WTC11 (cell line): ENCODE measurements at places on chromosomes 3 and 15. TPM values are rescaled to one million over a fixed set of nuclear protein-coding genes. Genes with fewer than 3 reads are reported as not detected.

Gene MAP2K1
- 89.5 to 93.0 TPM (median 90.4 TPM) in 3 replicates for total RNA-seq

Gene SCG5
- total RNA-seq = 14.2 to 28.7 TPM (median 27.2 TPM) in 3 replicates

Gene ALDH1A2
- 1.1 to 1.3 TPM (median 1.2 TPM) in 3 replicates for total RNA-seq

Gene ARNT2
- total RNA-seq = 5.0 to 7.0 TPM (median 5.7 TPM) in 3 replicates

Gene CILP
- total RNA-seq = not detected in 3 replicates

Gene UNC13C
- total RNA-seq = 0.02 to 0.07 TPM (median 0.07 TPM) in 3 replicates

Gene CX3CR1
- 0.07 to 0.37 TPM (median 0.11 TPM) in 3 replicates for total RNA-seq

Gene DUOX1
- total RNA-seq = 1.3 to 2.1 TPM (median 1.3 TPM) in 3 replicates

Gene FAM174B
- 19.0 to 22.1 TPM (median 21.8 TPM) in 3 replicates for total RNA-seq

Gene GLDN
- total RNA-seq = 0.77 to 1.8 TPM (median 1.7 TPM) in 3 replicates

Gene GASK1A
- 7.1 to 9.6 TPM (median 7.7 TPM) in 3 replicates for total RNA-seq

Gene NOX5
- total RNA-seq = not detected in 3 replicates

Gene EFL1
- 25.4 to 27.5 TPM (median 25.4 TPM) in 3 replicates for total RNA-seq

Gene NEK10
- total RNA-seq = 0.37 to 1.4 TPM (median 0.73 TPM) in 3 replicates

Gene NAALADL2
- 1.2 to 1.6 TPM (median 1.2 TPM) in 3 replicates for total RNA-seq

Gene SUSD5
- total RNA-seq = 1.2 to 1.6 TPM (median 1.5 TPM) in 3 replicates

Gene NME9
- not detected in 3 replicates for total RNA-seq

Gene STRA6
- total RNA-seq = 20.1 to 23.2 TPM (median 21.7 TPM) in 3 replicates

Gene ATP13A5
- not detected in 3 replicates for total RNA-seq

Gene SPATA12
- total RNA-seq = 0.18 to 0.39 TPM (median 0.37 TPM) in 3 replicates

Gene TMEM212
- not detected in 3 replicates for total RNA-seq

Gene PP2D1
- not detected in 3 replicates for total RNA-seq

Gene MCF2L2
- total RNA-seq = 7.3 to 9.0 TPM (median 7.5 TPM) in 3 replicates

Gene CCDC39
- 0.44 to 0.98 TPM in 2 of 3 replicates, not detected in the other for total RNA-seq

Gene CACNA1D
- total RNA-seq = 1.8 to 3.6 TPM (median 2.3 TPM) in 3 replicates

Gene ARL6IP5
- total RNA-seq = 28.4 to 30.8 TPM (median 29.9 TPM) in 3 replicates

Gene DISP2
- total RNA-seq = 1.0 to 3.5 TPM (median 1.9 TPM) in 3 replicates

Gene TRH
- 0.16 to 0.27 TPM (median 0.22 TPM) in 3 replicates for total RNA-seq

Gene TBC1D21
- not detected in 3 replicates for total RNA-seq

Gene POPDC2
- 0.48 to 0.64 TPM (median 0.53 TPM) in 3 replicates for total RNA-seq

Gene MYO5C
- total RNA-seq = 22.5 to 25.3 TPM (median 22.9 TPM) in 3 replicates

Gene HDGFL3
- total RNA-seq = 117 to 126 TPM (median 124 TPM) in 3 replicates

Gene SLC28A1
- total RNA-seq = 0.14 to 0.16 TPM in 2 of 3 replicates, not detected in the other

Gene DAPK2
- 1.0 to 2.3 TPM (median 1.5 TPM) in 3 replicates for total RNA-seq

Gene TMEM158
- total RNA-seq = 17.9 to 19.0 TPM (median 18.5 TPM) in 3 replicates

Gene RASGRF1
- total RNA-seq = 0.85 to 0.99 TPM (median 0.89 TPM) in 3 replicates

Gene RASA2
- total RNA-seq = 13.9 to 16.8 TPM (median 16.4 TPM) in 3 replicates

Gene TMOD2
- 3.3 to 3.6 TPM (median 3.6 TPM) in 3 replicates for total RNA-seq

Gene FYTTD1
- total RNA-seq = 21.4 to 24.5 TPM (median 23.7 TPM) in 3 replicates

Gene POMGNT2
- 12.5 to 17.0 TPM (median 16.4 TPM) in 3 replicates for total RNA-seq

Gene ARPP19
- 203 to 217 TPM (median 212 TPM) in 3 replicates for total RNA-seq

Gene KLHL40
- total RNA-seq = not detected in 3 replicates

Gene GREM1
- 0.59 to 1.4 TPM (median 0.71 TPM) in 3 replicates for total RNA-seq

Gene DTX3L
- total RNA-seq = 4.4 to 4.9 TPM (median 4.6 TPM) in 3 replicates

Gene TLR9
- total RNA-seq = not detected in 3 replicates

Gene ACAD9
- total RNA-seq = 31.2 to 35.2 TPM (median 31.8 TPM) in 3 replicates

Gene CCDC12
- 50.3 to 59.1 TPM (median 55.9 TPM) in 3 replicates for total RNA-seq

Gene SERINC4
- 0.09 to 0.16 TPM in 2 of 3 replicates, not detected in the other for total RNA-seq

Gene MBNL1
- total RNA-seq = 16.0 to 20.4 TPM (median 17.8 TPM) in 3 replicates

Gene CHRNA7
- total RNA-seq = 5.6 to 7.8 TPM (median 7.3 TPM) in 3 replicates

Gene B3GALNT1
- 4.2 to 6.0 TPM (median 5.0 TPM) in 3 replicates for total RNA-seq

Gene SORD
- 46.2 to 48.9 TPM (median 46.4 TPM) in 3 replicates for total RNA-seq
